ENCODE measurements at places on chromosomes 7 and 10.

DNA sequence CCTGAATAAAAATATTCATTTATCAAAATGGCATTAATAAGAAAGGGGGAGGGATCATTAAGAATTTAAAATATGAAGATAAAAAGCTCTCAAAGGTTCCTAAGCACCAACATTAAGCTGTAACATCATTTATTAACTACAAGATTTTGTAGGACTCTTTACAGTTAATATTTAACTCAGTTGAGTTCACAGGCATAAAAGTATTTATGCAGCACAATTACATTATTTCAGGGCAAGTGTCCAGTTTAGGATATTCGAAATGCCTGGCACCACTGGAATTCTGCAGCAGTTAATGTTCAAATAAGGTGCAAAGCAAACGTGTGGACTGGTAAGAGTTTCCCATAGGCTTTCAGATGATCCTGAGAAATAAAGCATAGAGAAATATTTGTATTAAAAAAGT lies 30.5 kb downstream of the NPS start:
- no peak for DNase-seq

DNA sequence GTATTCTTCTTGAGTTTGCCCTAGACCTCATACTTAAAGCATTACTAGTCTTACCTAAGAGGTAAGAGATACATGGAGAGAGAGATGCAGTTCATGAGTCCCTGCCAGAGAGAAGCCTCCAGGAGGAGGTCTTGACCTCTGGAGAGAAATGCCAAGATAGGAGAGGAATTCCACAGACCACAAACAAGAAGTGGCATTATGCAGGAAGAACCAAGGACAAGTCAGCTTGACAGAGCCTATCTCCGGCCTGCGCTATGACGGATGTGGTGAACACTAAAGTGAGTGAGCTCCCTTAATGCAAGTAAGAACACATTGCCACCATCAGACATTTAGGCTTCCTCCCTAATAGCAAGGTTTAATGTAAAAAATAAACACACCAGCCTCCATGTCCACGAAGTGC lies 27.9 kb upstream of the COL1A2 start:
- DNase-seq = no peak

DNA sequence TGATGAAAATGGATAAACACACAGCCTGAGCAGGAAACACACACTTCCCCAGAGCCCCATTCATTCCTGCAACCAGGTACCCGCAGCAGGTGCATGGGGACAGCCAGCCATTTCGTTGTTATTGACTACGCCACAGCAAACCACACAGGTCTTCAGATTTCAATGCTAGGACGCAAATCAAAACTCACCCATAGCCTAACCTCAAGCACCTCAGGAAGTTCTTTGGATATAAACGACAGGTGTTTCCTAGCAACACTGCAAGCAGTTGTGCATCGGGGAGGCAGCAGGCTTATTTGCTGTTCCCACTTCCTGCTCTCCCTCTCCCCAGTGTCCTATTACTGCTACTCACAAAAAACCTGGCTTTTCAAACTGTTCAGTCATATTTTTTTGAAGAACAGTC lies 176.5 kb upstream of the FRMD4A start:
- DNase-seq = no peak

- DNase-seq = no peak
Measured at GRCh38 chr7:127598318-127598717, 4.8 kb downstream of the FSCN3 start.

DNA sequence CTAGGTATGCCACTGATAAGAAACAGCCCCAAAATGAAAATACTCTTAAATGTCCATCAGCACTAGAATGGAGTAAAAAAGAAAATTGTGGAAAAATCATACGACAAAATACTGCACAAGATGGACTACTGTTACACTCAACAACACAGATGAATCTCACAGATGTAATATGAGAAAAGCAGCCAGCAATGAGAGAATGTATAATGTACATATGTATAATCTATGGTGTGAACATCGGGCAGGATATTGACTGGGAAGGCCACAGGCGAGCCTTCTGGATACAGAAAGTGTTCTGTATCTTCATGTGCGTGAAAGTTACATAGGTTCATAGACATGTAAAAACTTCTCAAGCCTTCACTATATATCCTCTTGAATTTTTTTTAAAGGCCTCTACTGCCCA lies 212.6 kb downstream of the PARD3 start:
- DNase-seq = no peak

DNA sequence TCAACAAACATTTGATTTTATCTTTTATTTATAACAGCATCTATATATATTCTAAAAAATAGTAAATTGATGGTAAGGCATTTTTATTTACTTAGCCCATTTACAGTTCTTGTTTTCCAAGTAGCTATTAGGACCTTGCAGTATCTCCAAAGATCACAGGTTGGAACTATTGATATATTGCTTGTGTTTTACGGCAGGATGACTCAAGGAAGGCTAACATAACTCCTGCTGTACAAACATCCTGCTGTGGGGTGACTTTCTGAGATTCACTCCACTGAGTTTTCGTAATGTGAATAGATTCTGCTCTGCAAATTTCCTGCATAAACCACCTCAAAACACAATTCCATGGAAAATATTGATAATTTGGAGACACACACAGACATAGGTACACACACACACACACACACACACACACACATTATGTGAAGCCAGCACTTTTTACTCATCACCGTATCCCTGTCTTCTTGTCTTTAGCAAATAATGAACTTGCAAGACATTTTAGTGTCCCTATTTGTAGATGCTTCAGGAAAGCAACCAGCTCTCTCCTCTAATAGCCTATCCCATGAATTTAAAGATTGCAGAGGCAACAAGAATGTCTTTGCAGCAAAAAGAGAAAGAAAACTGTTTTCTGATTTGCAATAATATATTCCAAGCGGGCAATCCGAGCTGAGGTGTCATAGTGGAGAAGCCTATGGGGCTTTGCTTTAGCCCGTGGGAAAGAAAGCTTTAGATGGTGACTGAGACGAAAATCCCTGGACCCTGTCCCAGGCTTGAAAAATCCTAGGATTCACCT lies 722 bp downstream of the AGR2 start:
- no peak for DNase-seq

GRCh38 chr10:48836605-48837004 lies 103.0 kb downstream of the LRRC18 start:
- DNase-seq = no peak

DNA sequence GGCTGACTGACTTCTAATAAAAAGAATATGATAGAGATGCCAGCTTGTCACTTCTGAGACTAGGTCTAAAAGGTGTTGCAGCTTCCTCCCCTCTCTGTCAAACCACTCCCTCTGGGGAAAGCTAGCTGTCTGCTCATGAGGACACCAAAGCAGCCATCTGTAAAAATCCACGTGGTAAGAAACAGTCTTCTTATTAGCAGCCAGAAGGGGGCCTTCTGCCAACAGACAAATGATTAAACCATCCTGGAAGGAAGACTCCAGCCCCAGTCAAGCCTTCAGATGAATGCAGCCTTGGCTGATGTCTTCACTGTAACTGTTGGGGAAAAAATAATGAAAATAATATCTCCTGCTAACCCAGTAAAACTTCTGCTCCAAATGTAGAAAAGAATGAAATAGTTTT lies 41.9 kb upstream of the DAGLB start:
- DNase-seq = no peak
